Stimulated activated CD8-positive, alpha-beta memory T cell treated with anti-CD3 and anti-CD28 coated beads, Interleukin-15, amount 100 ng/mL, for 1 hour (primary cell): ENCODE measurements at places on chromosomes 16 and 17.

DNA sequence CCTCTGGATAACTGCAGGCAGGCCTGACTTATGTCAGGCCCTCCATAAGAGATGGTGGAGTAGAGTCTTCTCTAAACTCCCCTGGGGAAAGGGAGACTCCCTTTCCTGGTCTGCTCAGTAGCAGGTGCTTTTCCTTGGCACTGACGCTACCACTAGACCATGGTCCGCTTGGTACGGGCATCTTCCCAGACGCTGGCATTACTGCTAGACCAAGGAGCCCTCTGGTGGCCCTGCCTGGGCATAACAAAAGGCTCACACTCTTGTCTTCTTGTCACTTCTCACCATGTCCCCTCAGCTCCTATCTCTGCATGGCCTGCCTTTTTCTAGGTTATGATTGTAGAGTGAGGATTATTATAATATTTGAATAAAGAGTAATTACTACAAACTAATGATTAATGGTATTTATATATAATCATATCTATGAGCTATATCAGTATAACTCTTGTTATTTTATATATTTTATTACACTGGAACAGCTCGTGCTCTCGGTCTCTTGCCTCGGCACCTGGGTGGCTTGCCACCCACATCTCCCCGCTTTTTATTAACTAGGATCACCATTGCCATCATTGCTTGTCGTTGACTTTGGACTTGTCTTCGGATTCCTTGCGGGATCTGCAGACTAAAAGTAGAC is 59.8 kb upstream of the ARL4D start:
- peak; percentile 53 for DNase-seq

- DNase-seq: no peak
Observed at GRCh38 chr17:27872776-27873175, 20.4 kb downstream of the LYRM9 start.

- DNase-seq: no peak
Observed at GRCh38 chr17:78414178-78415162, 36.0 kb downstream of the PGS1 start.

DNA sequence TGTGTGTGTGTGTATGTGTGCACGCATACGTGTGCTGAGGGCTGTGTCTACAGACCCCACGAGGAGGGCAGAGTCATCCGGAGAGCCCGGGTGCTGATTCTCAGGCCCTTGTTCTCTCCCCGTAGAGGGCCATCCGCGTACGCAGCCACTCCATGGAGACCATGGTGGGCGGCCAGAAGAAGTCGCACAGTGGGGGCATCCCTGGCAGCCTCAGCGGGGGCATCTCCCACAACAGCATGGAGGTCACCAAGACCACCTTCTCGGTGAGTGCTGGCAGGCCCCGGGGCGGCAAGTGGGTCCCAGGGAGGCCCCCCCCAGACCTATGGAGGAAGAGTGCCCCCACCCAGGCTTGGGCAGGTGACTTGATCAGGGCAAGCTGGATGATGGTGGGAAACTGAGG is 45.5 kb downstream of the OR1D5 start:
- DNase-seq: no peak

DNA sequence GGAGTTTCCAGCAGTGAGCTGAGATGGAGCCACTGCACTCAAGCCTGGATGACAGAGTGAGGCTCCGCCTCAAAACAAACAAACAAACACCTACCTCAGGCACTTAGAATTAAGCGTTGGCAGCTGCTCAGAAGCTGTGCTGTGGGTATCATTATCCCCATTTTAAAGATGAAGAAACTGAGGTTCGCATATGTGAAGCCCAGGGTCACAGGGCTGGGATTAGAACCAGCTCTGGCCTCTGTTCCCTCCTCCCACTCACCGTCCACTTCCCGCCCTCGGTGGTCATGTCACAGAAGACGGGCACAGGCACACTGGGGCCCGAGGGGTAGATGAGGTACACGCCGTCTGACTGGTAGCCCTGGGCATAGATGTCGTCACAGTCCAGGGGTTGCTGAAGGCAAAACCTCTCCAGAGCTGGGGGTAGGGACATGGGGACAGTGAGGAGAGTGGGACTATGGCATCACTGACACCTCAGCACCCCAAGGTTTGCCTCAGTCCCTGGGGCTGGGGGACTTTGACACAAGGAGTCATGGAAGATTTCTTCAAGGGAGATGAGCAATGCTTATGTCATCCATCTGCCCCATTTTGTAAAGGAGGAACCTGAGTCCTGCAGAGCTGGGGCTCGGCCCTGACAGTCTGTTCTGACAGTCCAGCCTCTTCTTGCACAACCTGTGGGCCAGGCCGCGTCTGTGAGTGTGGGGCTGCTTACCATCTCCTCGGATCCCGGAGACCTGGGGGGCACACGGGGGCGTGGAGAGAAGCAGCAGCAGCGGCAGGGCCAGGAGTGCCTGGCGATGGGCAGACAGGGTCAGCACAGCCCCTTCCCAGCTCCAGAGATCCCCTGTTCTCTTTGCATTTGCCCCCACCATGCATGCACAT is 700 bp downstream of the MFAP4 start:
- DNase-seq: no peak

DNA sequence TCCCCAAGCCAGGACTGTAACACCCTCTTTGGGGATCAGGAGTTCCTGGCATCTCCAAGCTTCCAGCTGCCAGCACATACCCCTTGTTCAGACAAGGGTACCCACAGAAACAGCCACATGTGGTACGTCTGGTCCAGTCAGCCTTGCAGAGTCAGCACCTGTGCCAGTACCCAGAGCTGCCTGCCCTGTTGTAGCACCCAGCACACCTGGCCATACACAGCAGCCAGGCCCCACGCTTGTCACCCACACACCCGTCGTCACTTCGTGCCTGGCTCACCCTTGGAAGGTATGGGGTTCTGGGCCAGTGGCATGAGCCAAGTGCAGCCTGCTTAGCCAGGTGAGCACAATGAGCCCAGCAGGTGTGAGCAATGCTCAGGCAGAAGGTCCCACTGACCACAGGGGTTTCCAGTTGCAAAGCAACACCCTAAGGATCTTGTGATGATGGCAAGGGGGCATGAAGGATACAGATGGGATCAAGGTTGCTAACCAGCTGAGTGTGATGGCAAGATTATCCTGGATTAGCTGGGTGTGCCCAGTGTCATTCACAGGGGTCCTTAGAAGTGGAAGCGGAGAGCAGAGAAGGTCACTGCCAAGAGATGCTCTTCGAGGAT is 202.3 kb downstream of the CPPED1 start:
- no peak for DNase-seq

GRCh38 chr16:79750311-79750710 is 149.8 kb upstream of the MAF start:
- DNase-seq: no peak

DNA sequence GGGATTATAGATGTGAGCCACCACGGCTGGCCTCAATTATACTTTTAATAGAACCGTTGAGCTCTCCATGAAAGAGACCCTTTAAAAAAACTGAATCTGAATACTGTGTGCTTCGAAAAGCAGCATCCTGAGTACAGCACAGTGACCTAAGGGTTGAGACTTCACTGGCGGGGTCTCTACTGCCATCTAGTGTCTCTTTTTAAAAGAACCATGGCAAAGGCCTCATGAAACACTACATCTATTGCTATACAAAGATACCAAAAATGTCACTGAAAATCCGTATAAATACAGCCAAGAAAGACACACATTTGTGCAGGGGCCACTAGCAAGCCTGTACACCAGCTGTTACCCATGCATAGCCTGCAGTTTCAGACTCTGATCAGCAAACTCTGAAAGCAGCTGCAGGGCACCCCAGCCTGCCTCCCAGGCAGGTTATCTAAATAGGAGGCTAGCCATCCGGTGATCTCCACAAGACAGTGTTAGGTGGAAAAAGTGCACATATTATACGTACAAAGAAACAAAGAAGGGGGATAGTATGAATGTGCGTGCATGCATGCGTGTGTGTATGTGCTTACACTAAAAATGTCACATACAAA is 35.3 kb downstream of the NPLOC4 start:
- peak; percentile 5 for DNase-seq

DNA sequence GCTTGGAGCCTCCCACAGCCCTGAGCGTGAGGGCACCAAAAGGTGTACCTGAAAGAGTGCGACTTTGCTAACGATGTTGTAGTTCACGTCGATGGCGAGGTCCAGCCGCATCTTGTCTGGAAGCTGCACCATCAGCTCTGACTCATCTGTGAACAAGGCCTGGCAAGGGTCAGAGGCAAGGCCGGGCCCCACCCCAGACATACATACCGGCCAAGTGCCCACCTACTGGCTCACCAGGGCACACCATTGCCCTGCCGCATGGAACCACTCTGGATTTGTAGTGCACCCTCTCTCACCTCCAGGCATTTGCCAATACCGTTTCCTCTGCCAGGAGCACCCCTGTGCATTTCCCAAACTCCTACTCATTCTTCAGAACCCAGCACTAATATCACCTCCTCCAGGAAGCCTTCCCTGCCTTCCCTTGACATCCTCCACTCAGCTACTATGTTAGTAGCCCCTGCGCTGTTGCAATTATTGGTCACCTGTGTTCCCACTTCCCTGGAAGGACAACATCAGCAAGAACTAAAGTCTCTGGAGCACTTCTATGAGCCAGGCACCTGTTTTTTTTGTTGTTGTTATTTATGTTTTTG is 69.4 kb downstream of the CNGB1 start:
- no peak for DNase-seq

GRCh38 chr17:17951524-17951923 is 20.7 kb downstream of the TOM1L2 start:
- DNase-seq: no peak
